ENCODE measurements at places on chromosomes 4 and X.

DNA sequence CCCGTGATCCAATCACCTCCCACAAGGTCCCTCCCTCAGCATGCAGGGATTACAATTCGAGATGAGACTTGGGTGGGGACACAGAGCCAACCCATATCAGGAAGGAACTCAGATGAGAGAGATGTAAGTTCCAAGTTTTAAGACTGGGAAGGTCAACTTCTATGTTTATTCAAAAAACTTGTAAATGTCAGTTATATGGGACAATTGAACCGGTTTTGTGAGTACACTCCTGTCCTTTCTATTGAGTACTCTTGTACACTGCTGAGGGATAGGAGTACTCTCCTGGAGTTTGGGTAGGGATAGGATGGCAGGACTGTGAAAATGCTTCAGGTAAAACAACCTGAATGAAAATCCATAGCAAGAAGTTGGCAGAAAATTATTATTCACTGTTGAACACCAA, 239.1 kb downstream of the ZNF674 start:
- DNase-seq: no peak

GRCh38 chr4:81740487-81740886, 268.8 kb upstream of the RASGEF1B start:
- DNase-seq: no peak

- DNase-seq: no peak
Observed at GRCh38 chr4:177901786-177902185, 459.5 kb upstream of the AGA start.

DNA sequence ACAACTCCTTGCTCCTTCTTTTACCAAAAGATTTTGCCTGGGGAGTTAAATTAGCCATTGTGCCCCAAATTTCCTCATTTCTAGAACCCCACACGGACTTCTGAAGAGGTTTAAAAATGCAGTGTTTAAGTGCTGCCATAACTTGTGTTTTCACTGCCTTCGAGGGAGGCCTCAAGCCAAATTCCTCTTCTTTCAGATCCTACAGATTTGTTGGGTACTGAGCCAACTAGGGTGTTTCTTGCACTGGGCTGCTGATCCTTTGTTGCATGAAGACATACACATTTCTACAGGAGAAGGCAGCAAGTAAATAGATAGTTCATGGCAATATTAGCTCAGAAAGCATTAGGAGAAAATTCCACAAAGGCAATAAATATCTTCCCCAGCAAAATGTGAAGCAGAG, 43.8 kb downstream of the GLRA2 start:
- DNase-seq: no peak

Data from NCI-H1436 (cell line).